ENCODE measurements at places on chromosomes 5 and 9.

GRCh38 chr5:133122711-133123110 is 70.9 kb downstream of the HSPA4 start:
- no peaks in the 10 kb centered on the region for H3K27me3 ChIP-seq
- no peaks in the 10 kb centered on the region for H3K4me1 ChIP-seq
- H3K4me3 ChIP-seq: no peak overlapping the region
- DNase-seq: no peak
- no peaks in the 10 kb centered on the region for H3K36me3 ChIP-seq

DNA sequence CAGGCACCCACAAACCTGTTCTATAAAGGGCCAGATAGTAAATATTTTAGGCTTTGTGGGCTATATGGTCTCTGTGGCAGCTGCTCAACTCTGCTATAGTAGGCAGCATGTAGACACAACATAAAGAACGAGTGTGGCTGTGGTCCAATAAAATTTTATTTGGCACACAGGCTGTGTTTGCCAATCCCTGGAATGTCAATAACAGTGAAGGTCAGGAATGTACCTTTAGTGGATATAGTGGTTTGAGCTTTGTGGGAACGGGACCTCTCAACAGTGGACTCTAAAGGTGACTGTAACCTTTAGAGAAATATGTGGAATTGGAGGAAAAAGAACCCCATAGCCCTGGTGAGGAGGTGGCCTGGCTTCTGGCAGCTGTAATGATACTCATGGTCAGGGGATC is 145.2 kb downstream of the MAST4 start:
- H3K27ac ChIP-seq: no peak overlapping the region
- H3K27me3 ChIP-seq: peaks cover 8% of the 10 kb centered on the region
- H3K4me3 ChIP-seq: no peak overlapping the region
- H3K36me3 ChIP-seq: no peaks in the 10 kb centered on the region
- no peaks in the 10 kb centered on the region for H3K4me1 ChIP-seq
- no peak for DNase-seq

- H3K36me3 ChIP-seq: no peaks in the 10 kb centered on the region
- no peak overlapping the region for H3K4me3 ChIP-seq
- no peaks in the 10 kb centered on the region for H3K4me1 ChIP-seq
- H3K27ac ChIP-seq: no peak overlapping the region
- H3K27me3 ChIP-seq: peaks cover 10% of the 10 kb centered on the region
Observed at GRCh38 chr5:56751572-56752313, 63.6 kb upstream of the MAP3K1 start.

DNA sequence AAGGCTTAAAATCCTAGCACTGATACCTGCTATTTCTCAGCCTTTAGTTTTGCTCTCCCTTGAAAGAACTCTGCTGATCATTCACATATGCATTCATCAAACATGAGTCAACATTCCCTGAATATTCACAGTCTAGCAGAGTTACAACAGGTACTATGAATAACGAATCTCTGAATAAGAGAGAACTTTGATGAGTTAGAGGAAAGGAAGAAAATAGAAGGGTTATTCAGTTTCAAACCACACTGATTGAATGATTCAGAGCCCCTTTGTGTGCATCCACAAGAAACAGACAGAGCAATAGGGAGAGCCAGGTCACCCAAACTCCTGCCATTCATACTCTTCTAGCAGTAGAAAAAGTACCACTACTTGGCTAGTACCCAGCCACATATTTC is 36.0 kb downstream of the FOXD1 start:
- H3K27ac ChIP-seq: no peak overlapping the region
- H3K27me3 ChIP-seq: peaks cover 54% of the 10 kb centered on the region
- no peak for DNase-seq
- H3K36me3 ChIP-seq: no peaks in the 10 kb centered on the region

- no peak overlapping the region for H3K27ac ChIP-seq
- no peaks in the 10 kb centered on the region for H3K27me3 ChIP-seq
- DNase-seq: no peak
- H3K36me3 ChIP-seq: no peaks in the 10 kb centered on the region
- H3K4me1 ChIP-seq: no peaks in the 10 kb centered on the region
Observed at GRCh38 chr5:124467745-124468144, 278.7 kb downstream of the ZNF608 start.

DNA sequence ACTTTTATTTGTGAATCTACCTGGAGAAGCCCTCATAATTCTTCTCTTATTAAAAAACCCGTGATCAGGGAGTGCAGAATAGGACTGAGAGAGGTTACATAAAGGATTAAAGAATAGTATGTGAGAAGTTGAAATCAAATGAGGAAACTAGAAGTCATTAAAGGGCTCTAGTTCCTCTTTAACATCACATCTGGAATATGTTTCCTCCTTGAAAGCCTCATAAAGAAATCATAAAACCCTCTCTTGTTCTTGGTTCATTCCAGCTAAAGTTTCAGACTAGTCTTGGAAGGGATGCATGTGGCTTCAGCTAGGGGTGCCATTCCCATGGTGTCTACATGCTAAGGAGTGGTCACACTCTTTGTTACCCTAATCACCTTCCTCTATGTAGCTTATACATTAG is 5.7 kb upstream of the C5orf46 start:
- no peak overlapping the region for H3K27ac ChIP-seq
- H3K4me1 ChIP-seq: no peaks in the 10 kb centered on the region
- peaks cover 3% of the 10 kb centered on the region for H3K27me3 ChIP-seq
- H3K4me3 ChIP-seq: no peak overlapping the region

GRCh38 chr9:117919538-117919937 is 215.3 kb downstream of the TLR4 start:
- H3K4me1 ChIP-seq: no peaks in the 10 kb centered on the region
- H3K4me3 ChIP-seq: no peak overlapping the region
- H3K27ac ChIP-seq: no peak overlapping the region
- no peaks in the 10 kb centered on the region for H3K27me3 ChIP-seq
- DNase-seq: no peak

DNA sequence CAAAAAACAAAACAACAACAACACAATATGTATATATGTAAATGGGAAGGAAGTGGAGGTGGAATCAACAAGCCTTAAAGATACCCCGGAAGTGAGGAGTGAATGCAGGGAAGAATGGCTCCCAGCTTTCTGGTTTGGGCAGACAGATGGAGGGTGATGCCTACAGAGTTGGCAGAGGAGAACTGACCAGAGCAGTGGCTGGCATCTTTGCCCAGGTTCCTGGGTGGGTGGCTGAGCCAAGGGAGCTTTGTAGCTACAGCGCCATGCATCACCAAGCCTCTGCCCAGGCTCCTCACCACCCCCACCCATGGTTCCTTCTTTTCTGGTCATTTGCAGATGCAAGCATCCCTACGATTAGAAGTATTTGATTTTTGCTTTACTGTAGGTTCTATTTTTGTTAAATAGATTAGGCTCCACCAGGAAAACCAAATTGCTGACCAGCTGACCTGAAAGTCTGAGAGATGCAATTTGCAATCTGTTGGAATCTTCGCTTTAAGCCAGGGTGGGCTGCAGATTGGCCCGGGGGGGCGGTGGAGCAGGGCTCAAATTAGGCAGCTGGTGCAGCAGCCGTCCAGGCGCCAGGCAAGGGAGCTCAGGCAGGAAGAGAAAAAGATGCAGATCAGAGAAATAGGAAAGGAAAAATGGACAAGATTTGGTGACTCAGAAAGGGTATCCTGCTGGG is 163.3 kb upstream of the TBC1D2 start:
- DNase-seq: no peak
- H3K4me1 ChIP-seq: no peaks in the 10 kb centered on the region
- no peaks in the 10 kb centered on the region for H3K36me3 ChIP-seq
- H3K4me3 ChIP-seq: no peak overlapping the region
- H3K27me3 ChIP-seq: no peaks in the 10 kb centered on the region

DNA sequence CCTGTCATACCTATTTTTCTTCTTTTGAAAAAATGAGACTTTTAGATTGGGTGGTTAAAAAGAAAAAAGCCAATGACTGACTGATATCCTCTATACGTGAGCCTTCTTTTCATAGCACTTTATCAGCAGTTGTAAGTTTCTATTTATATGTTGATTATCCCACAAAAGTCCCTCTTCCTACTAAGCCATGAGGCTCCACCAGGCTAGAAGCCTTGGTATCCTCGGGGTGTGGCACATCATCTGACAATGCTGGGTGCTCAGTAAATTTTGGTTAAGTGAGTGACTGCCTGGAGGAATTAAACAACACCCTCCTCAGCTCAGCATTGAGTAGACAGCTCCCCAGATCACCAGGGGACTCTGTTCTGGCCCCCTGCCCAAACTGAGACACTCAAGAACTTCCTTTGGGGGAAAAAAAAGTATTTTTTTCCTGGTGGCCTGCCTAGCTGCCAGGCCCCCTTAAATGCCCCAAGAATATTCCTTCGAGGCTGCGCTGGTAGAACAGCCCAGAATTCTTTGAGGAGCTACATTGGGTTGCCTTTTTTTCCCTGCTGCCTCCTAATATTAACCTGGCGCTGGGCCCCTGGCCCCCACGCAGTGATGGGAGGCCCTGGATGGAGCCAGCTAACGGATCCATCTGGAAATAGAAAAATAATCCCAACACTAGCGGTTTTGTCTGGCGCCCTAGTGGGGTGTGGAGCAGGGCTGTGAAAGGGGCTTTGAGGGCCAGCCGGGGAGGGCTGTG is 23.4 kb upstream of the COL27A1 start:
- no peak overlapping the region for H3K4me3 ChIP-seq
- H3K4me1 ChIP-seq: no peaks in the 10 kb centered on the region

GRCh38 chr9:112751056-112751795 is 666 bp downstream of the SNX30 start:
- H3K4me1 ChIP-seq: peaks cover 51% of the 10 kb centered on the region
- DNase-seq: peak; percentile 46
- peaks cover 3% of the 10 kb centered on the region for H3K36me3 ChIP-seq
- no peaks in the 10 kb centered on the region for H3K27me3 ChIP-seq
- H3K4me3 ChIP-seq: peak overlapping the region; percentile 83

DNA sequence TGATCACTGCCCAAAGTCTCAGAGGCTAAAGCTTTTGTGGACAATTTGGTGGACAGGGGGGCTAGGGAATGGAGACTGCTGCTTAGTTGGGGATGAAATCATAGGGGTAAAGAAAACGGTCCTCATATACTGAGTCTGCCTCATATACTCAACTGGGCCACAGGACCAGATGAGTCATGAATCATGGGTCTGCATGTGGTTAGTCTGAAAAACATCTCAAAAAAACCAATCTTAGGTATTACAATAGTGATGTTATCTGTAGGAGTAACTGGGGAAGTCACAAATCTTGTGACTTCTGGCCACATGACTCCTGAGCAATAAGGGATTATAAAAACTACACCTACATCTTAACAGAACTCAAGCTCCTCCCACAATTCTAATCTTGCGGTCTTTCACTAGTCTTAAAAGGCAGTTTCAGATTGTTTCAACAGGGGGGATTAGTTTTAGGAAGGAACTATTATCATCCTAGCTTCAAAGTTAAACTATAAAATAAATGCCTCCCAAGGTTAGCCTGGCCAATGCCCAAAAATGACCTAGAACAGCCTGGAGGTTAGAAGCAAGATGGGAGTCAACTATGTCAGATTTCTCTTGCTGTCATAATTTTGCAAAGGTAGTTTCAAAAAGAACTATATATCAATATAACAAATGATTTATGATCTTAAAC is 17.5 kb downstream of the TMEM161B start:
- peak overlapping the region; percentile 13 for H3K4me3 ChIP-seq
- H3K27ac ChIP-seq: peak overlapping the region; percentile 70
- H3K36me3 ChIP-seq: peaks cover 30% of the 10 kb centered on the region

- peaks cover 2% of the 10 kb centered on the region for H3K27me3 ChIP-seq
- no peak for DNase-seq
- H3K4me1 ChIP-seq: no peaks in the 10 kb centered on the region
- no peaks in the 10 kb centered on the region for H3K36me3 ChIP-seq
- no peak overlapping the region for H3K27ac ChIP-seq
Observed at GRCh38 chr5:98825582-98826375, 52.3 kb downstream of the RGMB start.

- no peak for DNase-seq
- no peak overlapping the region for H3K4me3 ChIP-seq
- H3K27ac ChIP-seq: no peak overlapping the region
- peaks cover 5% of the 10 kb centered on the region for H3K4me1 ChIP-seq
- no peaks in the 10 kb centered on the region for H3K36me3 ChIP-seq
Observed at GRCh38 chr5:74862221-74862620, 4.0 kb downstream of the FAM169A start.
